Mesothelial cell of epicardium (in vitro differentiated cells): ENCODE measurements at places on chromosomes 2 and 18.
A peak's percentile ranks its signal among the peaks of the same experiment; 100 is the strongest.

DNA sequence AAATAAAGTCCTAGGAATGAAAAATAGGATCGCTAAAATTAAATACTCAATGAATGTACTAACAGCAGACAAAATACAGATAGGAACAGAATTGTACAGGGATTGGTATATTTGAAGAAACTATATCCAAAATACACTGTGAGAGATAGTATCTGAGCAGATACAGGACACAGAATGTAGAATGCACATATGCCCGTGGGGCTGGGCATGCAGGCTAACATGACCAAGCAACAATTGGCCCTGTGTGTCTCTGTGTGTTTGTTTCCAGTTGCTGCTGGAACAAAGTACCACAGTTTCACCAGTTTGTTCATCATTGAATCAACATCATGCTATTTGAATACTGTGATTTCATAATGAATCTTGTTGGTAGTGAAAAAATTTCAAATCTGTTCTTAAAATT, 127.6 kb downstream of the PMAIP1 start:
- H3K36me3 ChIP-seq: no peaks in the 10 kb centered on the region
- DNase-seq: no peak
- no peaks in the 10 kb centered on the region for H3K4me1 ChIP-seq
- no peaks in the 10 kb centered on the region for H3K27me3 ChIP-seq

DNA sequence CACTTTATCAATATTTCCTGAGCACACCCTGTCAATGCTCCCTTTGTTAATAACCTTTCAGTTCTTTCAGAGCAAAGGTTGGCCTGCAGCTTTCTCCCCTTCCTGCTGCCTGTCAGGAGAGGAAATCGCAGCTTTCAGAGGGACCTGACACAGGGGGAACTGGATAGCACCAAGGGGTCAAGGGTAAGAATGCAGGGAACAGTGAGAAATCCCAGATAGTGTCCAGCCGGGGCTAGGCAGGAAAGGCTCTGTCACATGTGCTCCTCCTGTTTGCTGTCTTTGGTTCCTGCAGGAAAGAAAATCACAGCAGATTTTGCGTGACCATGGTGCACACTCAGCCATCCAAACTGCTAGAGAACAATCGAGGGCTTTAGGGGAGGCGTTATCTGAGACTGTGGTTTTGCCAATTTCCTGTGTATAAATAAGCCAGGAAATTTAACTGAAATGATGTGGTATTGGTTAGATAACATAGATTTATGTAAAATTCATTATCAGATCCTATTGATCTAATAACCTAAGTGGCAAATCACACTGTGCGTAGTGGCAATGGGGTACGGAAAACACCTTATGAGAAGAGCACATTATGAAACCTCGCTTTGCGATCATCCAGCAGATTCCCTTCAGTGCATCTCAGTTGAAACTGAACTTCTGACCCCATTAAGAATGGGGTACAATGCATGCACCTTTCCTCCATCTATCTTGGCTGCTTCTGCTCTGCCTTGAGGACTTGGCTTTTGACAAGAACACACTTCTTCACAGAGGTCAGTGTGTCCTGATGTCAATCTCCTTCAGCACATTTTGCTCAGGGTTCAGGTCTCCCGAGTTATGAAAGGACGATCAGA, 178.0 kb downstream of the ICOS start:
- no peak overlapping the region for H3K4me3 ChIP-seq
- H3K27ac ChIP-seq: no peak overlapping the region
- DNase-seq: no peak
- H3K4me1 ChIP-seq: peaks cover 60% of the 10 kb centered on the region
- H3K36me3 ChIP-seq: no peaks in the 10 kb centered on the region

DNA sequence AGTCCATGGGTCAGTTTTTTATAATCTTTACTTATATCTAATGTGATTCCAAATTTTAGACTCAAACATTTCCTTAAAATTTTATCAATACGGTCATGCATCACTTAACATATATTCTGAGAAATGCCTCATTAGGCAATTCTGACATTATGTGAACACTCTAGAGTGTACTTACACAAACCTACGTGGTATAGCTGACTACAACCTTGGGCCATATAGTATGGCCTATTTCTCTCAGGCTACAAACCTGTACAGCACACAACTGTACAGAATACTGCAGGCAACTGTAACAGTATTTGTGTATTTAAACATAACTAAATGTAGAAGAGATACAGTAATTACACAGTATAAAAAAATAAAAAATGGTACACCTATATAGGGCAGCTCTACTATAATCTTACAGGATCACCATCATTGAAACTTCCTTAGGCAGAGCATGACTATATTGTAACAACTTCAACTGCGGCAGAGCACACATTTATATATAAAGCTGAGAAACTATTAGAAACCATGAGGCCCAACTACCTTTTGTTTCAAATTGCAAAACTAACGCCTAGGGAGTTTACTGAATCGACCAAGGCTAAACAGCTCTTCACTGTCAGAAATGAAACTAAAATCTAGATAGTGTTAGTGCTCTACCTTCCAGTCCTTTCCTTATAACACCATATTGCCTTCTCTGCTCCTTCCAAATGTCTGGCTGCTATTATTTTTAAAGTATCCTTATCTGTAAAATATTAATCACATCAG, 6.9 kb downstream of the YES1 start:
- no peak for DNase-seq
- peaks cover 23% of the 10 kb centered on the region for H3K4me1 ChIP-seq
- H3K4me3 ChIP-seq: no peak overlapping the region
- H3K27ac ChIP-seq: peak overlapping the region; percentile 31
- peaks cover 1% of the 10 kb centered on the region for H3K36me3 ChIP-seq

GRCh38 chr2:143261986-143262385, 132.8 kb downstream of the ARHGAP15 start:
- H3K4me1 ChIP-seq: peaks cover 16% of the 10 kb centered on the region
- H3K4me3 ChIP-seq: no peak overlapping the region
- H3K36me3 ChIP-seq: no peaks in the 10 kb centered on the region
- DNase-seq: no peak

DNA sequence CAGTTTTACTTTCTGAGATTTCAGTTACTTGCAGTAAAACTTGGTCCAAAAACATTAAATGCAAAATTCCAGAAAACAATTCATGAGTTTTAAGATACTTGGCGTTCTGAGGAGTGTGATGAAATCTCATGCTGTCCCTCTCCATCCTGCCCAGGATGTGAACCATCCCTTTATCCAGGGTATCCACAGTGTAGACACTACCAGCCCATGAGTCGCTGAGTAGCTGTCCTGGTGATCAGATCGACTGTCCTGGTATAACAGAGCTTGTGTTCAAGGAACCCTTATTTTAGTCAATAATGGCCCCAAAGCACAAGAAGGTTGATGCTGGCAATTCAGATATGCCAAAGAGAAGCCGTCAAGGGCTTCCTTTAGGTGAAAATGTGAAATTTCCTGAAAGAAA, 3.2 kb downstream of the SP100 start:
- H3K36me3 ChIP-seq: peaks cover 3% of the 10 kb centered on the region
- H3K27me3 ChIP-seq: peaks cover 2% of the 10 kb centered on the region
- peaks cover 35% of the 10 kb centered on the region for H3K4me1 ChIP-seq
- H3K4me3 ChIP-seq: no peak overlapping the region
- no peak for DNase-seq

- H3K27ac ChIP-seq: no peak overlapping the region
- no peak overlapping the region for H3K4me3 ChIP-seq
- DNase-seq: no peak
- H3K27me3 ChIP-seq: no peaks in the 10 kb centered on the region
- no peaks in the 10 kb centered on the region for H3K4me1 ChIP-seq
Observed at GRCh38 chr18:679516-679915, 22.1 kb downstream of the TYMS start.
